ENCODE measurements at places on chromosomes 7 and 10.
A peak's percentile ranks its signal among the peaks of the same experiment; 100 is the strongest.

DNA sequence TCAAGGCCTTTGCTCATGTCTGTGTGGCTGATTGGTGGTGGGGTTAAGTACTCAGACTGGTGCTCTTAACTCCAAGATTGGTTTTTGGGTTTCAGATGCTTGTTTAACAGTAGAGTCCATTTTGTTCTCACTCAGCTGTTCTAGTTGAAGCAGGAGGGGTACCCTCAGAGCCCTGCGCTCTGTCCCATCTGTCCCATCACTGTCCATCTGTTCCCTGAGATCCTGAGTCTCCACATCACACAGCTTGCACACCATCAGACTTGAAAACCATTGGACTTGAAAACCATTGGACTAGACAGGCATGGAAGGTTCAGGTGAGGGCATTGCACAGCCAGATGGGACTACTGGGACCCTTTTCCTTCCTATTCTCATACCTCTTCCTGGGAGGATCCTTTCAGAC lies 39.3 kb downstream of the TMEM178B start:
- DNase-seq, result no peak

- peak; percentile 76 for DNase-seq
These were observed 72.1 kb downstream of the WNT2 start for GRCh38 chr7:117250801-117251200.

DNA sequence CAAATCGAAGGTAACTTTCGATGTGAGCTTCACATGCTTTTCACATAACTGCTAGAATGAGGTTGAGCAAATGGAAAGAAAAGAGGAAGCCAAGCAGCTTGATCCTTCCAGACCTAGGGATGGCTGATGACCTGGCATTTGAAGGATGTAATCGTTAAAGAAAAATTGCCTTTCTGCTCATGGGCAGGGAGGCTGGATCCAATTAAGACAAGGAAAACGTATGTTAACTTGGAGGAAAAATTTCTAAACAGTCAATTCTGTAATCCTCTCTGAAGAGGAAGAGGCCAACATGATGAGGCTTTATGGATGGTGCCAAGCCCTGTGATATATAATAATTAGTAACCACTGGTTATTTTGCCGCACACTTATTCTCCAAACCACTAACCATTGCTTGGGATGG lies 12.5 kb downstream of the GRK5 start:
- DNase-seq, result peak; percentile 62

- no peak for DNase-seq
These were observed 72.4 kb upstream of the LOXL4 start for GRCh38 chr10:98340261-98340939.

DNA sequence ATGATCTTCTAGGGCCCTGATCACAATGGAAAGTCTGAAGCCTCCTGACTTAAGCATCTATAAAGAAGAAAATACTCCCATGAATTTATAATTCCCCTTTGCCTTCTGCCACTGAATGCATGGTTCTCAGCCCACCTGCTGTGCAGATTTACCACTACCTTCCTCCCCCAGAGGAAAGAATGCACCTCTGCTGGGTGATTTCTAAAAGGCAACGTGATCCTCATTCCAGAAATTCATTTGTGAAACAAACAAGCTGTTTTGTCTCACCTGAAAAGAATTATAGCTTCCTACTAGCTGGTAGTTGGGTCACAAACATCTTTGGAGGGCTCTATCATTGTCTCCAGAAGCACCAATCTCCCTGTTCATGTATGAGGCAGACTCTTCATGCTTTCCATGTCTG lies 320.2 kb downstream of the CDC14C start:
- no peak for DNase-seq

- DNase-seq, result no peak
These were observed 364.8 kb downstream of the SFMBT2 start for GRCh38 chr10:7045891-7046599.

- DNase-seq, result peak; percentile 45
These were observed 95.8 kb downstream of the HIP1 start for GRCh38 chr7:75642810-75643486.

GRCh38 chr10:35043796-35044344 lies 46.3 kb downstream of the CUL2 start:
- DNase-seq, result peak; percentile 71

GRCh38 chr10:16748749-16749148 lies 68.5 kb downstream of the RSU1 start:
- DNase-seq, result no peak

- no peak for DNase-seq
These were observed 166.8 kb downstream of the ADARB2 start for GRCh38 chr10:1570416-1571051.

DNA sequence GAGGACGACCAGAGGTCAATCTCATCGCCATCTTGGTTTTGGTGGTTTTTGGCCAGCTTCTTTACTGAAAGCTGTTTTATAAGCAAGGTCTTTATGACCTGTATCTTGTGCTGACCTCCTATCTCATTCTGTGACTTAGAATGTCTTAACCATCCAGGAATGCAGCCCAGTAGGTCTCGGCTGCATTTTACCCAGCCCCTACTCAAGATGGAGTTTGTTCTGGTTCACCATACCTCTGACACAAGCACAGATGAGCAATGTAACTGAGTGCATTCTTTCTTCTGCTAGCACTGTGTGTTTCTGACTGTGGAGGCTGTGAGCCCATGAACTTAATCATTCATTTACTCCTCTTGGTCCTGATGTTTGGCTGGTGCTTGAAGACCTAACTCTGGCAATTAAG lies 794.5 kb upstream of the CELF2 start:
- peak; percentile 33 for DNase-seq

DNA sequence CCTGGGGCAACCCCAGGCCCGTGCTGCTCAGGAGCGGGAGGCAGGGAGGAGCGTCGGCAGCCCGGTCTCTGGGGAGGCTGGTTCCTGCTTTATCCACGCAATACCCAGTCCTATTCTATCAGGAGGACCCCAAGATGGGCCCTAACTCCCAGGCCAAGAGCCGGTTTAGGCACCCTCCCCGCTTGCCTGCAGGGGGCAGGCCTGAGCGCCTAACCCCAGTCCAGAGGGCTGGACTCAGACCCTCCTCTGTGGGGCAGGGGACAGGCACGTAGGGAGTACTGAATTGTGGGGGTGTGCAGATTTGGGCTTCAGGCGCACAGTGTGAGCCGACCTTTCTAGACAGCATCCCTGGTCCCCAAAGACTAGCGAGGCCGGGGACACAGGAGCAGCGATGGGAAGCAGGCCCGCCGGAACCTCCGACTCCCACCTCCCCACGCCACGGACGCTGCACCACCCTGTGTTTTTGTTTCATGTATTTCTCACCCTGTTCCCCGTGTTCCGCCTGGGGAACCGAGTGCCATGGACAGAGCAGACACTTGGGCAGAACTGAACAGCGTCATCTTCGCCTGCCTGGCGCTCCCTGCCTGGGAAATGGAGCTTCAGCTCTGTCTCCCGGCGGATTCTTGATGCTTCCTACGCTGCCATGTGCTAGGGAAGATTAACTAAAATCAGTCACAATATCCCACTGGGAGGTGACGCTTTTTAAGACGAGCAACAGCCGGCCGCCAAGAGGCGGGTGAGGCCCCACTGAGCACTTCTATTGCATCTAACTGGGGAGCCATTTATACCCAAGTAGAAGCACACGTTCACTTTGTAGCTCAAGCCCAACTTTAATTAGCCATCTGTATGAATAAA lies 5.3 kb downstream of the NUDT1 start:
- peak; percentile 37 for DNase-seq

GRCh38 chr10:50613150-50613549 lies 10.6 kb downstream of the SGMS1 start:
- no peak for DNase-seq

Measured in fibroblast of skin of scalp (primary cell).